ENCODE measurements at places on chromosomes 12 and 14.

DNA sequence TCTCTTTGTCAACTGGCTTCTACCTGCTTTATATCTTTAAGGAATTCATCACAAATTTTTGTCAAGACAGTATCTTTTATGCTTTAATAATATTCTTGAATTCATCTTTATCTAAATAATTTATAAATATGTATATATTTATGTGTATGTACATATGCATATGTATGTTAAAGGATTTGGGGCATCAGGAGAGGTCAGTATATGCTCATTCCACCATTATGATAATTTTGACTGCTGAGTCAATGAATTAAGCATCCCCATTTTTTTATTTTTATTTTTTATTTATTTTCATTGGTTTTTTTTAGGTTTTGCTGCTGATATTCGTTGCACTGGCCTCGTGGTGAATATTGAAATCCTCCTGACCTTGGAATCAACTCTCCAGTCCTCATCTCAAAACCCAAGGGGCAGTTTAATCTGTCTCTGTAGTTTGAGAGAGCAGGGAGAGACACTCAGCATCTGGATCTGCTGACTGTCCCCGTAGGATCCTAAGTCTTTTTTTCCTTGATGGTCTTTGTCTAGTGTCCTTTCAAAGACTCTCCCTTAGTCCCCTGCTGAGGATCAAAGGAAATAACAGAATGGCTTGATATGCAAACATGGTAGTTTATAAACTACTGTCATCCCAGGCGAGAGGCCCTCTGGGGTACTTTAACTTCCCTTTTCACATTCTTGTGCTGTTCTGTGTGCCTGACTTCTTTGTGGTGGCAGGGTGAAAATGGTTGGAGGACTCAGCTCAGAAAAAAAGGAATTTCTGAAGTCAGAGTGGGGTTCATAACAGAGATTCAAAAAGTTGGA, 218.7 kb downstream of the DIO2 start:
- DNase-seq: no peak

- no peak for DNase-seq
These were observed 34.0 kb downstream of the MVK start for GRCh38 chr12:109607618-109608017.

DNA sequence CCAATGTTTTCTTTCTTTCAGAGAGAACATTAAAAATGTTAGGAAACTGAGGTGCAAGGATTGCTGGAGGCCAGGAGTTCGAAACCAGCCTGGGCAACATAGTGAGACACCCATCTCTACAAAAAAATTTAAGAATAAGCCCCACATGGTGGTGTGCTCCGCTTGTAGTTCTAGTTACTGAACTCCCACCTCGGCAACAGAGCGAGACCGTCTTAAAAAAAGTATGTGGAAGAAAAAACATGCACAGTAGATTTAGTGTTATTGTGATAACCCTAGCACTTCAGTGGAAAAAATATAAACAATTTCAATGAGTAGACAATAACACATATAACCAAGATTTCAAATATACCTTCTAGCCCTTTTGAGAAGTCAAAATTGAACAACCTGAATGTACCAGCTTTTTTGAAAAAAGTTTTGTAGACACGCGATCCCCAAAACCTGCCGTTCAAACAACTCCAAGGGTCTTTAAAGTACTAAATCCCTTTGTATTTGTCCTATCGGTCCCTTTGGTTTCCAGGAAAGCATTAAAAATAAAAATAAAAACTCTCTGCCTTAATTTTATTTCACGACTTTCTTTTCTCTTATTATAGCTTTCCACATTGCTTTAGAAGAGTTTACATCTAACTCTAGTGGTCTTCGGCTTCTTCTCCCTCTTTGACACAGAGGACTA, 1.0 kb upstream of the ANO6 start:
- no peak for DNase-seq

GRCh38 chr14:81889529-81889928, 355.9 kb upstream of the SEL1L start:
- DNase-seq: no peak

DNA sequence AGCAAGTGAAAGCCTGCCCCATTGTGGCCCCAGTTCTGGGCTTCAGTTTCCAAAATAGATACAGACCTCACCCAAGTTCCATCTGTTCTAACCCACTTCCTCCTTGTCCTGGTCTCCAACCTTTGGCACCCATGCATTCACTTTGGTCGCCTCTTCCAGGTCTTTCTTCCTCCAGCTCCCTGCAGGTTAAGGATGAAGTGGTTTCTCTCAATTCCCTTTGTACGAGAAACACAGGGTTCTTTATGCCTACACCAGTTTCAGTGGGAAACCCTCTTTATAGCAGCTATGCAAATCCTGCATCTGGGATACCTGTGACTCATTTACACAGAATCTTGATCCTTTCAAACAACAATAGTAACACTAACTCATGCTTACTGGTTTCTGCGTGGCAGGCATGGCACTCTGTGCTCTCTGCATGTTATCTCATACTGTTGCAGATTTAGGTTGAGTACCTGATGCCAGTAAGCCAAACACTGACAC, 110.6 kb upstream of the AMIGO2 start:
- DNase-seq: no peak

DNA sequence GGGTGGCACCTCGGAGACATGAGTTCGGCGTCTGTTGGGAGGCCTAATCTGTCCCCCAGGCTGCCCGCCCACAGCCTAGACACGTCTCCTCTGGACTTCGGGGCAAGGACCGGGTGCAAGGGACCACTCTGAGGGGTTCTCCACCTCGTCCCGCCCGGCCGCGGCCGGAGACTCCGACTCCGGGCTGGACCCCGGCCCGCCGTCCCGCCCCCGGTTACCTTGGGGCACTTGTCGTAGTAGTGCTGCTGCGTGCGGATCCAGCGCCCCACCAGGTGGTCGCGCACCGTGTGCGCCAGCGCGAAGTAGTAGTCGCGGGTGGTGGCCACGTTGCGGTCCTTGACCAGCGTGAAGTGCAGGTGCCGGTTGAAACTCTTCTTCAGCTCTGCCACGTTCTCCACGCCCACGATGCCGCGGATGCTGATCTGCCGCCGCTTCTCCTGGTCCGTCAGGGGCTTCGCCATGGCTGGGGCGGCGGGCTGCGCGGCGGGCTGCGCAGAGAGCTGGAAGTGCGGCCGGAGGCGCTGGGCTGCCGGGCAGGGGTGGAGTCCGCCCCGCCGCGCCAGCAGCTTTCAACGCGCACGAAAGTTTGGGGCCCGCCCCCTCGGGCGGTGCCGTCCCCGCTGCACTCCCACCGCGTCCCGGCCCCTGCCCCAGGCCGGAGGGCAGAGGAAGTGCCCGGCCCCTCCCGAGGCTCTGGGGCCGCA, at the start of gene PYGL:
Gene PYGL (minus strand): TSS at position 541 of the 704 bp plus-strand sequence. CDS start 80 bp downstream, at position 461.
- peak; percentile 46 for DNase-seq

DNA sequence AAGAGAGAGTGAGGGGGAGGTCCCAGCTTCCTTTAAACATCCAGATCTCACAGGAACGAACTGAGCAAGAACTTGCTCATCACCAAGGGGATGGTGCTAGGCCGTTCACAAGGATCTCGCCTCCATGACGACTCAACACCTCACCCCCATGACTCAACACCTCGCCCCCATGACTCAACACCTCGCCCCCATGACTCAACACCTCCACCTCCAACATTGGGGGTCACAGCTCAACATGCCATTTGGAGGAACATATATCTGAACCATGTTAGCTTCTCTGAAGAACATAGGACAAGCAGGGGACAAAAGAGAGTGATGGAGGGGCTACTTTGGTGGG, 66.0 kb upstream of the LHX5 start:
- no peak for DNase-seq

DNA sequence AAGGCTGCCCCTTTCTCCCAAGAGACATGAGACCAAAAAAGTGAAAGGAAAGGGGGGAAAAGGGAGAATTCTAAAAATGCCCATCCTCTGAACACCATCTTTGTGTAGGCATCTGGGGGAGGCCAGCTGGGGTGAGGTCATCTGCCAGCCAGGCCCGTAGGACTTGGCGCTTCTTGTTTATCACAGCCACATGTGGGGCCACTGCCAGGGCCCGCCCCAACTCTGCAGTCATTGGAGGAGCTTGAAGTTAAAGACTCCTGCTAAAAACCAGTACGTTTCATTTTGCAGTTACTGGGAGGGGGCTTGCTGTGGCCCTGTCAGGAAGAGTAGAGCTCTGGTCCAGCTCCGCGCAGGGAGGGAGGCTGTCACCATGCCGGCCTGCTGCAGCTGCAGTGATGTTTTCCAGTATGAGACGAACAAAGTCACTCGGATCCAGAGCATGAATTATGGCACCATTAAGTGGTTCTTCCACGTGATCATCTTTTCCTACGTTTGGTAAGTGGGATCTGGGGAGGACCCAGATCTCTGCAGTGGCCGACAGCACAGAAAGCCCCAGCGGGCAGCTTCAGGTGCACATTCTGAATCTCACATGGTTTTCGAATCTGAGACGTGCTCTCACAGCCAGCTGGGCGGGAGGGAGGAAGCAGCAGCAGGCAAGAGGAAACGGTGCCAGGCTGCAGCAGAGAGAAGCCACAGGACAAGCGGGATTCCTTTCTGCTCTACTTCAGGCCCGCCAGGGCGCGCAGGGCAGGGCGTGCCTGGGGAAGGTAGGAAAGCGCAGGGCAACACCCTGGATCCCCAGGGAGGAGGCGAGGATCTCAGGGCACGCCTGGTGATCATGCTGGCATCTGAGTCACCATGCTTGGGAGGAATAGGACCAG, at the start of gene P2RX7:
Gene P2RX7 (plus strand): TSS at position 276 of the 881 bp plus-strand sequence. CDS start 95 bp downstream, at position 371.
- peak; percentile 95 for DNase-seq

DNA sequence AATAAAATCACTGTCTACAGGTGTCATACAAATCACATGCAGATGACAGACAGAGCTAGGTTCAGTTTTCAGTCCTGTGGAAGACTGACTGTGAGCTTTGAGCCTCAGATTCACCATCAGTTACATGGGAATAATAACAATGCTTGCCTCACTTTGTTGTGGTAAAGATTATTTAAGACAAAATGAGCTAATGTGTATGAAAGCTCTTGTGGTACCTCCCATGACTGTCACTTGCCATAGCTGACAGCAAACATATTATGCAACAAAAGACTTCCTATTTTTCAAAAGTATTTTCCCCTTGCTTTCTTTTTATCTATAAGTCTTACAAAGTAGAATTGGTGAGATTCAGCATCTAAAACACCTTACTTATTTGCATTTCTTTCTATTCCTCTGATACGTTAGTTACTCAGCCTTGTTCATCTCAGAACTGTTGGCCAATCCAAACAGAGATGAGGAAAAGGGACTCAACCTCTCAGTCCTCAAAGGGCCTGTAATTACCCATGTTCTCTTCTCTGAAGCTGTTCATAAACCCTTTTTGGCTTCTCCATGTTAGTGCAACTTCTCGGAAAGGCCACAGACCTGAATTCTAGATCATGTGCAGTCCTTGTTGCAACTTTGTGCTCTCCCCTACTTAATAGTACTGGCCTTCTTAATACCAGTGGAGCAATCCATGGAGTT, 8.8 kb upstream of the DDHD1 start:
- DNase-seq: no peak

DNA sequence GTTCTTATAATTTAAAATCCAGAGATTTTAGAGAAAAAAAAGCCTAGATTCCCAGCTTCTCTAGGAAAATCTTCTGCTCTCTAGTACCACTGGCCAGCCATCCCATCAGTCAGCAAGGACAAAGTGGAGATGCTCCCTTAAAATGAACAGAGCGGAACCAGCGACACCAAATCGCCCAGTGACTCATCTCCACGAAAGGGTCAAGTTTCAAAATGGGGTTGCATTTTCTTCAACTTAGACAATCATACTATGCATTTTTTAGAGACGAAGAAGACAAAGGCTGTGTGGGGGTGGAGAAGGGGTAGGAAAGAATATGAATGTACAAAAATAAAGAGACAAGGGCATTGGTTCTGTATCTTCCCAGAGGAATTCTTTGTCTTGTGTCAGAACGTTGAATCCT, 212.0 kb downstream of the SLC15A4 start:
- DNase-seq: no peak

GRCh38 chr14:103840014-103840413, 7.4 kb downstream of the PPP1R13B start:
- DNase-seq: no peak

GRCh38 chr12:44526655-44527182, 349.4 kb downstream of the NELL2 start:
- no peak for DNase-seq

DNA sequence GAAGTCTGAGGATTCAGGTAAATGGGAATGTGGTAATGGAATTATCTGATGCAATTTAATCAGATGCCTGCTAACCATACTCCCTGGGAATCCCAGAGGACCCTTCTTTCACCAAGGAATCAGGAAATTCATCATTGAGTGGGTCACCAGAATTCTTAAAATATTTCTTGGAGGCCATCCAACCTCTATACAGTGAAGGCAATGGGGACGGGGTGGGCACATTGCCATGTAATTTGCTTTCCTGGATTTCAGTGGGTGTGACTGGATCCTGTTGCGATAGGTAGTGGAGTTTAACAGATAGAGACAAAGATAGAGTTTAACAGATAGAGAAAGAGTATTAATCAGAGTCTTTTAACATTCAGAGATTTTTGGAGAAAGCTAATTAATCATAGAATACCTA, 394.4 kb downstream of the DAD1 start:
- DNase-seq: no peak

DNA sequence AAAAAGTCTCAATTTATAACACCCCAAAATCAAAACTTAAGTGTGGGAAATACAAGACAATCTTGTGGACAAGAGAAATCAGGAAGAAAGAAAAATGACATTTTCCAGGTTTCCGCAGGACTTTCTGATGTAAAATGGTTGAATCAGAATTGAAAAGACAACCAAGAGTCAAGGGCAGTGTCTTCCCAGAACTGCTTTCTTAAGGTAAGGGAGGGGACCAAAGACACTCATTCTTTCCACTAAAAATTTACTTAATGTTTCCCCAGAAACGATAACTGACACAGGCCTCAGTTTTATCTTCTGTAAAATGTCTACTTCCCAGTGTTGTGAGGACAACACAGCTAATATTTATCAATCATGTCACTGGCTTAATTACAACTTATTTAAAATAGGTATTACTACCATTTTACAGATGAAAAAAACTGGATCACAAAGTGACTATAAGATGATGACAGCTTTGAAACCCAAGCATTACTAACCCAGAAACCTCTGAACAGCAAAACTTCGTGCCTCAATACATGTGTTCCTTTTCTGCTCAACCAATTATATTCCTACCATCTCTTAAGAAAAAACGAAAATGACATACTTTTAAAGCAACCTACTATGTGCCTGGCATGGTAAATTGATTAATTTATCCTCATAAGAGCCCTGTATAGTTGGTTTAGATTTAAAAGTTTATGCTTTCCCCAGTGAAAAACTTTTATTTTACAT, 4.6 kb downstream of the SINHCAF start:
- no peak for DNase-seq

DNA sequence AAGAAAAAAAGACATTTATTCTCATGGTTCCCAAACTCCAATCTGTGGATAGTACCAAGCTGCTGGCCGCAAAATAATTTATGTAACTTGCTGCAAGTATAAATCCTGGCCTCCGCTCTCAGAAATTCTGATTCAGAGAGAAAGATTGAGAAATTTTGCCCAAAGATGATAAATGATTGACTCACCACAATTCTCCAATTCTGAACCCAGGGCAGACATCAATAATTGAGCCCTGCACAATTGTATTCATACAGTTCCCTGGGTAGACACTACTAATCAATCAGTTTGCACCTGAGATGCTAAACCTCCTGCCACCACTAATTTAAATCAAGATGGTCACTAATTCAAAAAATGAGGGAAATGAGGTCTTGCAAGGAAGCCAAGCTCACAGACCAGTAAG, 38.2 kb downstream of the TRPV4 start:
- no peak for DNase-seq
